ENCODE measurements at places on chromosomes 5 and 9. TPM values are rescaled to one million over a fixed set of nuclear protein-coding genes. Genes with fewer than 3 reads are reported as not detected.

PRSS3 gene
- not detected for total RNA-seq

GRCh38 chr9:19641046-19641445, 147.8 kb downstream of the SLC24A2 start:
- no peaks in the 10 kb centered on the region for H3K36me3 ChIP-seq
- no peak for DNase-seq
- no peak overlapping the region for H3K4me3 ChIP-seq
- no peaks in the 10 kb centered on the region for H3K4me1 ChIP-seq
- H3K27me3 ChIP-seq = no peaks in the 10 kb centered on the region
- no peak overlapping the region for H3K27ac ChIP-seq

- no peaks in the 10 kb centered on the region for H3K36me3 ChIP-seq
- H3K4me3 ChIP-seq = no peak overlapping the region
- no peak overlapping the region for H3K27ac ChIP-seq
- no peaks in the 10 kb centered on the region for H3K4me1 ChIP-seq
- DNase-seq = no peak
Observed at GRCh38 chr5:30874241-30875034, 319.0 kb upstream of the CDH6 start.

RNF183 gene
- total RNA-seq = not detected

- DNase-seq = no peak
- no peaks in the 10 kb centered on the region for H3K27me3 ChIP-seq
- H3K4me1 ChIP-seq = no peaks in the 10 kb centered on the region
- H3K27ac ChIP-seq = no peak overlapping the region
- no peaks in the 10 kb centered on the region for H3K36me3 ChIP-seq
Observed at GRCh38 chr9:106828070-106828469, 34.9 kb upstream of the ZNF462 start.

DNA sequence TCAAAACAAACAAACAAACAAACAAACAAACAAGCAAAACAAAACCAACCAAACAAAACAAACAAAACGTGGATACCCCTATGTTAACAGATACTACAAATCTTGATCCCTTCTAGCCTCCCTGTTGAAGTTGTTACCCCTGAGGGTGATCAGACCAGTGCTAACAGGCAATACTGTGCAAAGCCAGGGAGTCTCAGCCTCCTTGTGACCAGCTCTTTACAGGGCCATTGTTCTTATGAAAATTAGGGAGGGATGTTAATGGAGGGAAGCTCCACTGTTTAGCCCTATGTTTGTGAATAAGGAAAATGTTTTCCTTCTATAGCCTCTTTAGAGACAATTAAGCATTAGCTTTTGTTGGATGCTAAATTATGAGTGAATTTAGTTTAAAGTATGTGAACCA, 1072.1 kb upstream of the WWC1 start:
- no peaks in the 10 kb centered on the region for H3K27me3 ChIP-seq
- DNase-seq = no peak
- H3K4me1 ChIP-seq = no peaks in the 10 kb centered on the region
- no peak overlapping the region for H3K27ac ChIP-seq
- H3K4me3 ChIP-seq = no peak overlapping the region
- H3K36me3 ChIP-seq = no peaks in the 10 kb centered on the region

MXD3 gene
- total RNA-seq = 7.6 TPM

DNA sequence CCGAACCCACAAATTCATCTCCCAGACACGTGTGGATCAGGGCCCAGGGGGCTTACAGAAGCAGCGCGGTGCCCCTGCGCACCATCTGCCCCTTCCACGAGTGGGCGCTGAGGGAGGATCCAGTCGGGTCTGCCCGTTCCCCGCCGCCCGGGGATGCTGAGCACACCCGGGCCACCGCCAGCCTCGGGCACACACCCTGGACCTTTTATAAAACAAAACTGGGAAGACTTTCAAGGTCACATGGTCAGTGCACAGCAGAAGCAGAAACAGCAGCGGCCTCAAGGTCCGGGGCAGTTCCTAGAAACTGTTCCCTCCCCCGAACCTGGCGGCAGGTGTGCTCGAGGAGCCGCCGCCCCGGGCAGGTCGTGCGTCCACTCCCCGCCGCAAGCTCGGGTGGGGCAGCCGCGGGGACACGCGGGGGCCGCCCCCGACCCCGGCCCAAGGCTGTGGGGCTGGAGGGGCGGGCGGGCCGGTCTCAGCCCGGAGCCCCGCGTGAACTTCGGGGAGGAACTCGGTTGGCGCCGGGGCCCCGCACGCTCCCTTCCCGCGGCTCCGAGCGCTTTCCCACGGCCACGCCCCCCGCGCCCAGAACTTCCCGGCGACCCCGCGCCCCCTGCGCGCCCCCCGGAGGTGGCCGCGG, 633 bp upstream of the PPP1R26 start:
- peaks cover 10% of the 10 kb centered on the region for H3K4me1 ChIP-seq
- H3K4me3 ChIP-seq = peak overlapping the region; percentile 91
- peak; percentile 25 for DNase-seq
- peak overlapping the region; percentile 77 for H3K27ac ChIP-seq
- peaks cover 2% of the 10 kb centered on the region for H3K36me3 ChIP-seq

GSN gene
- 21.9 TPM for total RNA-seq

All from activated B cell treated with CpG ODN at 0.5 μM for 24 hours (primary cell).